Right ventricle myocardium inferior (tissue), 1 donor: ENCODE measurements at places on chromosomes 7 and 10. TPM values are rescaled to one million over a fixed set of nuclear protein-coding genes. Genes with fewer than 3 reads are reported as not detected.

GRCh38 chr7:152112829-152113228 is 87.4 kb downstream of the GALNT11 start:
- DNase-seq: no peak

DNA sequence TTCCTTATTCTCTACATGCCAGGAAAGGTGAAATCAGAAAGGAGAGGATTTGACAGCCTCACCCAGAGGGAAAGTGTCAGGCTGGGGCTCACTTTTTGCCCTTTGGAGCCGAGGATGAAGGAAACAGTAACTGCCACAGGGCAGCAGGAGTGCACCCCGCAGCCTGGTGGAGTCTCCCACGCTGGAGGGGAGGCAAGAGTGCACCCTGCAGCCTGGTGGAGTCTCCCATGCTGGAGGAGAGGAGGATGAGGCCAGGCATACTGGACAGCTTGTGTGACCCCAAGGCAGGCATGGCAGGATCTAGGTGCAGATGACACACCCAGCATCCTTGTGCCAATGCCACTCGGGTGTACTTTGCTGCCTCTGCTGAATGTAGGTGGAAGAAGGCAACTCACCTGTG is 484.0 kb downstream of the DNAJB6 start:
- no peak for DNase-seq

DNA sequence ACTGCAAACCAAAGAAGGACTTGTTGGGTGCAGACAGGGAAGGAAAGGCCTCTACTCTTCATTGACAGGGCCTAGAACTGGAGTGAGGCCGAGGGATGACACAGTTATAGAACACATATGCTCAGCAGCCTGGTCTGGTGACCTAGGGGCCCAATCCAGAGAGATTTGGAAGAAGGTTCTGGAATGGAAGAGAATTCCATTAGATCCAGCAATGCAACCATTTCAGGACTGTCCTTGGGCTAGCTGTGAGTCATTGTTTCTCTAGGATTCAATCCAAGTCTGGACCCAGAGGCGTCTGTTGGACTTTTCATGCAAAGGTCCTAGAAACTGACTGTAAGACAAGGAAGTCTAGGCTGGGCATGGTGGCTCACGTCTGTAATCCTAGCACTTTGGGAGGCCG is 59.2 kb downstream of the WIPF3 start:
- no peak for DNase-seq

DNA sequence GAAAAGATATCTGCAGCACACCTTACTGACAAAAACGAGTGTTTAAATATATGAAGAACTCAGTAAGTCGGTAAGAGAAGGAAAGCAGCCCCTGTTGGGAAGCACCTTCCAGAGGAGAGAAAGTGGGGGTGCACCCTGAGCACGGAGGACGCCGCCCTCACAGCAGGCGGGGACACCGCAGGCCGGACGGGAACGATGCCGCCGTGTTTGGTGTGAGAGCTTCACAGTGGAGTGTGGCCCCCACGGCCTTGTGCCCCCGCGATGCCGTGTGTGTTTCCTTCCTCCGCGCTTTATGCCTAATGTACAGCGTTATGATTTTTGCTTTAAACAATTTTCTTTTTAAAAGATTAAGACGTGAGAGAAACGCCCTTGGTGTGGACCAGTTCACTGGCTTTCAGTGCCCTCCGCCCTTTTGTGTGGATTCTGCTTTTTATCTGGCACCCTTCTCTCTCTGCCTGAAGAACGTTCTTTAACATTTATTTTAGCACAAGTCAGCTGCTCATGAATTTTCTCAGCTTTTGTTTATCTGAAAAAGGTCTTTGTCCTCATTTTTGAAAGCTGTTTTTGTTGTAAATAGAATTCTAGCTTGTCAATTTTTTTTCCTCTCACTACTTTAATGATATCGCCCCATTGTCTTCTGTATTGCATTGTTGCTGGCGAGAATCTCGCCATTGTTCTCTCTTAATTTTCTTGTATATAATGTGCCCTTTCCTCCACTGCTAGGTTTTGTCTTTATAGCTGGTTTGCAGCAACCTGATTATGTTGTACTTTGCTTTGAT is 110.7 kb downstream of the INPP5A start:
- DNase-seq: no peak

DNA sequence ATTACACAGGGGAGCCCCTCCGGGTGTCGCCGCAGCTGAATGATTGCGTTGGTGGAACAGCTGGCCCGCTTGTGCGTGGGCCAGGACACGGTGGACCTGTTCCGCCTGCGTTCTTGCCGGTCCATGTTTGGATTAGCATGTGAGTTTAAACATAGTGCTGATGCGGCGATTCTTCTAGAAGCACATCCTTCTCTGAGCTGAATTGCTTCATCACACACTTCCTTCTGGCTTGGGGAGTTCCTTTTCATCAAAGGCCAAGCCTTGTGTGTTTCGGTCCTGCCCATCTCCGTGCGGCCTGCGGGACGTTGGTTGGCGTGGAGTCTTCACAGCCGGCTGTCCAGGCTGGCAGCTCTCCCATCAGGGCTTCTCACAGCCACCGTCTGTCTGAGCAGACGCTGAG is 45.5 kb upstream of the SLC29A4 start:
- peak; percentile 88 for DNase-seq

DNA sequence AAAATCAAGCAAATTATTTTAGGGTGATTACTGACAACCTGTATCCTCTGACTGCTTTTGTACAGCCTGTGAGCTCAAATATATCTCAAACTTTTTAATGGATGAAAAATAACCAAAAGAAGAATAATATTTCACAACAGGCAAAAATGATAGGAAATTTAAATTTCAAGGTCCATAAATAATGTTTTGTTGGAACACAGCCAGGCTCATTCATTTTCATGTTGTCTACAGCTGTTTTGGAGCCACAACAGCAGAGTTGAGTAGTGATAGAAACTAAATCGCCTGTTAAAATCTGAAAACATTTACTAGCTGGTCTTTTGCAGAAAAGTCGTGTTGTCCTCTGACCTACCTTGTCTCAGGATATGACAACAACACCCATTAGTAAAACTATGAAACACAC is 75.9 kb downstream of the GLI3 start:
- no peak for DNase-seq

DNA sequence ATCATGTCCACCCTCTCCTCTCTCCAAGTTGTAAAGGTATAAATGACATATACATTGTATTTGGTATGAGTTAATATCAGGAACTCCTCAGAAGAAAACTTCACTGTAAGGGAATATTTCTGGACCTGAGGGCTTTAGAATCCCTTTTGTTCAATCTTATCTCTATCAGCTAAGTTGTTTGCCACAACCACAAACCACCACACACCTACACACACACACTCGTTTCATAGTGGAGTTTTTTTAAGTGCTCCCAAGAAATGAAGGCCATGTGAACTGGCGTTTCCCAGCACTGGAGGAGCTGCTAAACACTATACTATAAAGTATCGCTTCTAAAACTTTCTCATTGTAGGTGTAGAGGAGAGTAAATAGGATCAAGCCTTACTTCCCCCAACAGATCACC is 64.8 kb upstream of the GHITM start:
- DNase-seq: no peak

The DKK1 gene
- not detected for total RNA-seq

The ZPBP gene
- total RNA-seq: not detected

The ESYT2 gene
- total RNA-seq: 42.5 TPM
